Fibroblast of lung (primary cell): ENCODE measurements at places on chromosomes 6 and 20. TPM values are rescaled to one million over a fixed set of nuclear protein-coding genes. Genes with fewer than 3 reads are reported as not detected.

DNA sequence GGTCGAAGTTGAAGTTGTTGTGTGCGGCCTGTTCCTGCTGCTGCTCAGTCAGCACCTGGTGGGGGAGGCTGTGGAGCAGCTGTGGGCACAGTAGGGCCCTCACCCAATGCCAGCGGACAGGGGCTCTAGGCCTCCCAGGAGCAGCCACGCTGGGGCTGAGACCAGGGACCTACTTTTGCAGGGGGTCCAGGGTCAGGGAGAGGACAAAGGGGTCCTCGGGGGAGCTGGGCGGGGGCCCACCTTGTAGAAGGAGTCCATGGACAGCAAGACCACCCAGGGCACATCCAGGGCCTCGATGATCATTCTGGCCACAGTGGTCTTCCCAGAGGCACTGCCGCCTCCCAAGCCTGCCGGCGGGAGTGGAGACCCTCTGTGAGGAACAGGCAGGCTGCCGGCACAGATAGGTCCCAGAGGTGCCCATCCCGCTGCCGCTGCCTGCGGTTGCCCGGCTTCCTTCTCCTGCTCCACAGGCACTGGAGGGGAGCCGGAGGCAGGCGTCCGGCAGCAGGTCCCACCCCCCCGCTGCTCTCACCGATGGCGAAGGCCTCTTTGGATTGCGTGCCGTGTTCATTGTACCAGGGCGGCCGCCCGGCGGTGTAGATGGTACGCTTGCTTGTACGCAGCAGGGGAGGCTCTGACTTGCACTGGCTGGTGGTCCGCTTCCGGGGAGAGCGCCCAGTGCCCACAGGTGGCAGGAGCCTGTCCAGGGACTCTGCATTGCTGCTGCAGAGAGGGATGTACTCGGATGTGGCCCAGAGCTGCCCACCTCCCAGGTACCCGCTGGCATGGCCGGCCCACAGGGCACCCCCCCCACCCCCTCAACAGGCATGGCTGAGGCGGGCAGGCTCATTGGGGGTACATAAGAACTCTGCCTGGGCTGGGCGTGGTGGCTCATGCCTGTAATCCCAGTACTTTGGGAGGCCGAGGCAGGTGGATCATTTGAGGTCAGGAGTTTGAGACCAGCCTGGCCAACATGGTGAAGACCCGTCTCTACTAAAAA, 10.0 kb downstream of the UCKL1 start:
- peaks cover 26% of the 10 kb centered on the region for H3K4me1 ChIP-seq
- peaks cover 25% of the 10 kb centered on the region for H3K36me3 ChIP-seq
- DNase-seq = no peak
- H3K27ac ChIP-seq = no peak overlapping the region

DNA sequence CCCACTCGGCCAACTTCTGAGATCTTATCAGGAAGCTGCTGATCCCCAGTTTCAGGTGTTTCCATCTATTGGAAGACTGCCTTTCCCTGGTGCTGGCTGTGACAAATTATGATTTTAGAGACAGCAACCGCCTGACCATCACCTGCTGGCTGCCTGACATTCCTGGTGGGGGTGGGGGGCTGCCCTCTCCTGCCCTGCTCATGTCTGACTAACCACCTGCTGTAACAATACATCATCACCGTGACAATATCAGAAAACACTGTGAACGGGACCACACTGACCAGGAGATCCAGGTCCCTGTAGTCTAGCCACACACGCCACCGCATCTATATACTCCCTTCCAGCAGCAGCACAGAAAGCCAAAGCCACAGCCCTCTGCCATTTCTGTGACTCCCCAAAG, 537.5 kb downstream of the QKI start:
- no peak overlapping the region for H3K4me3 ChIP-seq
- peaks cover 4% of the 10 kb centered on the region for H3K4me1 ChIP-seq
- DNase-seq = peak; percentile 29
- no peaks in the 10 kb centered on the region for H3K27me3 ChIP-seq

DNA sequence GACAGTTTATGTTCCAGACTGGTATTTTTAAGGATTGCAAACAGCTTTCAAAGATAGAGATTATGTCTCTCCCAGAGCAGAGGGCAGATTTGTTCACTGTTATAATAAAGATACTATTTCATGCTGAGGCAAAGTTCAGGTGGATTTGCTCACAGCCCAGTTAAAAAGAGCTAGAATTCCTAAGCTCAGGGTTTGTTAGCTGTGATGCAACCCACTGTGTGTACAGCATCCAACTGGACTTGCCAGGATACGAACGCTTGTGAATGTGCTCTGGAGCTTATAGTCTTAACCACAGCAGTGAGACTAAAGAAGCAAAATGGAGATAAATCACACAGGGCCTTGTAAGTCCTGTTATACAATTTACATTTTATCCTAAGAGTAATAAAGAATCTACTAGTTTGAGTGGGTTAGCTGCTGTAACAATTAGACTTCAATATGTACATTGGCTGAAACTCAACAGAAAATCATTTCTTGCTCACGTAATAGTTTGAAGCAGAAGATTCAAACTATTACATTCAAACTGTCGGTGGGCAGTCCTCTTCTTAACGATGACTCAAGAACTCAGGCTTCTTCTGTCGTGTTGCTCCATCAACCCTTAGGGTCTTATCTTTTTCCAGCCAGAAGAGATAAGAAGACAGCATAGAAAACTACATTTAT, 204.0 kb upstream of the PLN start:
- no peak overlapping the region for H3K27ac ChIP-seq
- H3K36me3 ChIP-seq = no peaks in the 10 kb centered on the region
- H3K27me3 ChIP-seq = no peaks in the 10 kb centered on the region
- H3K4me1 ChIP-seq = no peaks in the 10 kb centered on the region

GRCh38 chr6:25329161-25329817, 50.1 kb downstream of the CARMIL1 start:
- H3K4me1 ChIP-seq = no peaks in the 10 kb centered on the region
- DNase-seq = no peak
- no peak overlapping the region for H3K4me3 ChIP-seq
- H3K27me3 ChIP-seq = no peaks in the 10 kb centered on the region
- no peak overlapping the region for H3K27ac ChIP-seq

BTN1A1 gene
- not detected in 2 replicates for total RNA-seq

SAMD10 gene
- total RNA-seq = 0.77 and 0.99 TPM in 2 replicates

LHFPL5 gene
- not detected in 2 replicates for total RNA-seq
